NCI-H2171 (cell line): ENCODE measurements at places on chromosomes 12 and 14.

DNA sequence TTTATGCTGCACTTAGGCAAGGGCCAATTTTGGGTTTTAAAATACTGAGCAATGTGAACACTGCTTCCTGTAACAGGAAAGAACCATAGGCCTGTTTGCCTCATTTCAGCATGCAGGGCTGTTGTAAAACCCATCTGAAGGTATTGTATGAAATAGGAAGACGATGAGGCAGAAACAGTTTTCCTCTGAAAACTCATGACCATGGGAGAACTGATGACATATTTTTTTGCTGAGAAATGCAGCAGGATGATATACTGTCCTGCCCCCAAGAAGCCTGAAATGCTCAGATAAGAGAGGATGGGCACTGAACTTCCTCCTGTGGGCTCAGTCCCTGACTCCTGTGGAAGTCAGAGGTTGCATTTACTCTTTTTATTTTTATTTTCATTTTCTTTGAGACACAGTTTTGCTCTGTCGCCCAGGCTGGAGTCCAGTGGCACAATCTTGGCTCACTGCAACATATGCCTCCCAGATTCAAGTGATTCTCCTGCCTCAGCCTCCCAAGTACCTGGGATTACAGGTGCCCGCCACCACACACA lies 17.4 kb downstream of the PYGL start:
- no peak for DNase-seq

GRCh38 chr14:79511146-79511545 lies 700.2 kb downstream of the DIO2 start:
- DNase-seq: no peak

DNA sequence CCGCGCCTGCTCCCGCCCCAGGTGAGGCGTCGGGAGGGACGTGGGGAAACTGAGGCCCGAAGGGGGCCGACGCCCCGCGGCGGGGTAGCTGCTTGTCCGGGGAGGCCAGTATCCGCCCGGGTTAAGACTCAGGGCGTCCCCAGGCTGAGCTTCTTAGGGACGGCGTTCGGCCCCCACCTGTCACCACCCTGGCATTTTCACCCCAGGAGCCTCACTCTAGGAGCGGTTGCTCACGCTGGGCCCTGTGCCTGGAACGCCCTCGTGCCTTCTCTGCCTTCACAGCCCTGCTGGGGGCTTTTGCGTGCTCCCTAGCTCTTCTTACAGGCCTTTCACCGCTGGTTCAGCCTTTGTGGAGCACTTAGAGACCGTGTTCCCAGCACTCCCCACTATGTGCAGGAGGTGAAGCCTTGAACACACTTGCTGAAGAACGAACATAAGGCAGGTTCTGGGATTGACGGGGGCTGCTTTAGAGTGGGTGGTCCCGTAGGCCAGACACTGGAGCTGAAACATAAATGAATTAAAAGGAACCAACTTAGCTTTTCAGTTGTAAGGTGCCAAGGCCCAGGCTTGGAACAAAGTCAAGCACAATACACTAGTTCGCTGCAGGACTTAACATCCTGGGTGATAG lies 601 bp downstream of the ZNF839 start:
- no peak for DNase-seq

DNA sequence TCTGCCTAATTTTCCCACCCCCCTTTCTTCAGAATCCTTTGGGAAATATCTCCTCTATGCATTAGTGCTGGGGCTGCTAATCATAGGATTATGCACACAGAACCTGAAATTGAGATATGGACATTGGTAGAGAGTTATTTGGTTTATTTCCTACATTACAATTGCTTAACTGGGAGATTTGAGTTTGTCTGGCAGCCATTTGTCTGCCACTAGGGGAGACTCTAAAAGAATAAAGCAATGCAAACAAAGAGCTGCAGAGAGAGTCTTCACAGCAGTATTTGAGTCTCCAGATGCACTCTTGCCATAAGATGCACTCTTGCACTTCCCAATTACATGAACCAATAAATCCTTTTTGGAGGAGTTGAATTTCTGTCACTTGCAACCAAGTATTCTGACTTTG lies 12.0 kb upstream of the PCNX4 start:
- DNase-seq: no peak

- no peak for DNase-seq
Observed at GRCh38 chr12:62640910-62641448, 174.4 kb downstream of the MON2 start.
